Osteoblast (primary cell): ENCODE measurements at places on chromosomes 5 and 9. TPM values are rescaled to one million over a fixed set of nuclear protein-coding genes. Genes with fewer than 3 reads are reported as not detected.

Gene GPR150
- total RNA-seq = 0.29 and 0.36 TPM in 2 replicates

Gene TMEM174
- total RNA-seq = not detected in 2 replicates

Gene PCDHGB7
- 18.5 and 19.2 TPM in 2 replicates for total RNA-seq

Gene FOXD4L6
- total RNA-seq = under 0.01 TPM in 1 of 2 replicates, not detected in the other

Gene B4GALT1
- 63.7 and 76.3 TPM in 2 replicates for total RNA-seq

Gene IL9
- not detected in 2 replicates for total RNA-seq

Gene RBM22
- total RNA-seq = 27.1 and 29.2 TPM in 2 replicates
